WTC11 (cell line): ENCODE measurements at places on chromosomes 3 and 15.

DNA sequence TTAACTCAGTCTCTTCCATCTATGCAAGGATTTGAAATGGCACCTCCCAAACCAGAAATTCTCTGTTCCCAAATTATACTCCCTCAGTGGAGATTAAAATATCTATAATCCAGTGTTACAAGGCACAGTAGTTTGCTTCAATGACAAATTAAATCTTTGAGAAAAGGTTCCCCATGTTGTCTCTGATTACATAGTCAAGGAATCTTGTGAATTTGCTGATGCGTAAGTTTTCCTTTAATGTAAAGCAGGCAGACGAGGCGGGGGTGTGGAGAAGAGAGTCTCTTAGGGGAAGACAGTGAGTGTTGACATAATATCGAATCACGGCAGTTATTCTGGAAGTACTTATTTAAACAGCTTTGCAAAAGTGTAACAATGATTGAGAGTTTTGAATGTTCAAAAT, 236.4 kb upstream of the RARB start:
- DNase-seq, result no peak

DNA sequence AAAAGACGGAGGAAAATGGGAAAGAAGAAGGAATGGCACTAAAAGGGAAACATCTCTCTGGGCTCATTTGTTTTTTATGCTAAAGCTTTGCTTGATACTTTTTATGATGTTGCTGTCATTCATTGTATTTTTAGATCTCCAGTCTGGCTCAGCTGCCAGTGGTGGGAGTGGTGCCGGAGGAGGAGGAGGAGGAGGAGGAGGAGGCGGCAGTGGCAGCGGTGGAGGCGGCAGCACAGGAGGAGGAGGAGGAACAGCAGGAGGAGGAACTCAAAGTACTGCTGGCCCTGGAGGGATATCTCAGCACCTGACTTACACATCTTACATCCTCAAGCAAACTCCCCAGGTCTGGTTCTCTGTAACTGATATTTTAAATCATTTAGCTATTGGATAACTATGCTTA, 49.6 kb downstream of the MAP6D1 start:
- no peak for DNase-seq

DNA sequence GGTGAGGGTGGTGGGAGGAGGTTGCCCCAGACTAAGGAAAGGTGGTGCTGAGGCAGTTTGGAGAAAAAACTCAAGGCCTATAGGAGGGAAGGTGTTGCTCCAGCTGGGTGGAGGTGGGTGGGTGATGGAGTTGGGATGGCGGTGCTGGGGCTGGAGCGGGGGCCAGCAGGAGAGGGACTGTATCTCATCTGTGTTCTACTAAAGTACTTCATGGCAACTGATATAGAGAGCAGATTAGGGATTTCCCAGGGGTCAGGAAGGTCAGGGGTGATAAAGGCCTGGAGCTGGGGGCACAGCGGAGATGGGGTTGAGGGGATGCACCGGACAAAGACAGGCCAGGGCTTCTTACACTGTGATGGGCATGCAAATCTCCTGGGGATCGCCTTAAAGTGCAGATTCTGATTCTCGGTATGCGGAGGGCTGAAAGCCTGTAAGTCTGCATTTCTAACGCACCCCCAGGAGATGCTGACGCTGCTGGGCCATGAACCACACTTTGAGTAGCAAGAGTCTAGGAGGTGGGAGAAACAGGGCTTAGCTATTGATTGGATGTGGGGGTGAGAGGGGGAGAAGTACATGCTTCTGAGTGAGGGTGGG, 4.2 kb downstream of the KLHL40 start:
- no peak for DNase-seq

DNA sequence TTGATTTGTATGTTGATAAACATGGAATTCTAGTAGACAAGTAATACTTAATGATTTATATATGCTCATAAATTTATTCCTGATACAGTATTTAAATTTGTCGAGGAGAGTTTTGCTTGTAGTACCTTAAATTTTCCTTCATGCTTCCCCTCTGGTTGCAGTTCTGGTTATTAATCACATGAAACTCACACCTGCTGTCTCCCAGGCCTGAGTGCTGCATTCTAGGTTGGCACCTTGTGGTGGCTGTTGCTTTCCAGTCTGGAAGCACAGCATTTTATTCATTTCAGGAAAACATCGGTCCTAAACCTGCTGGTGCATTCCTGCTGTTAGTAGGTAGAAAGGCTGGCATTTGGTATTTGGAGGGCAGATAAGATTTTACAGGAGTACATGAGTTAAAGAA, 44.9 kb downstream of the ATP1B3 start:
- DNase-seq, result no peak

DNA sequence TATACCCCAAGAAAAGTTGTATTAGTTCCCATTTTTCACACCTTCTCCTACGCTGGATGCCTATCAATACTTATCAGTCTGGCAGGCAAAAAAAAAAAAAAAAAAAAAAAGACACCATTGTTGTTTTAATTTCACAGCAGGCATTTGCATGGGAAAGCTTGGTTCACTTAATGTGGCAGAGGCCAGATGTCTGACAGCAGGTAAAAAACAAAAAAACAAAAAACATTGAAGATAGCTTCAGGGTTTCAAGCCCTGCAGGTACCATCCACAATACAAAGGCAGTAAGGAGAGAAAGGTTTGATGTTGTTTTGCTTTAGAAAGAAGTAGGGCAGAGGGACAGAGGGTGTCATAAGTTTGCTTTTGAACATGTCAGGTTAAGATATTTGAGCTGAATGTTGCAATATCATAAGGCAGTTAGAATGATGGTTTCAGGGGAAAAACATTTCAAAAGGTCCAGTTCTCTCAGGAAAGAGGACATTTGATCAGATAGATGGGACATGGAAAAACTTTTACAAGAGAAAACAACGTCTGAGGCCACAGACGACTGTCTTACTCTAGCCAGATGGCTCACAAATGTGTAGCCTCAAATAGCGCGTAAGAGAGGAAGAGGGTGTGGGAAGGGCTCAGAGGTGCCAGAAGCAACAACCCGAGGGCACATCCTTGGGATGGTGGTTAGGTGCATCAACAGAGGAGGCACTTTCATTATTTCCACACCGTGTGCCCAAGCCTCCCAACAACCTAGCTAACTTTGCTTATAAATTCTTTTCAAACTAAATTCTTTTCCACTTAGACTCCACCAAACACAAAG, 25.7 kb downstream of the PCOLCE2 start:
- DNase-seq, result no peak

DNA sequence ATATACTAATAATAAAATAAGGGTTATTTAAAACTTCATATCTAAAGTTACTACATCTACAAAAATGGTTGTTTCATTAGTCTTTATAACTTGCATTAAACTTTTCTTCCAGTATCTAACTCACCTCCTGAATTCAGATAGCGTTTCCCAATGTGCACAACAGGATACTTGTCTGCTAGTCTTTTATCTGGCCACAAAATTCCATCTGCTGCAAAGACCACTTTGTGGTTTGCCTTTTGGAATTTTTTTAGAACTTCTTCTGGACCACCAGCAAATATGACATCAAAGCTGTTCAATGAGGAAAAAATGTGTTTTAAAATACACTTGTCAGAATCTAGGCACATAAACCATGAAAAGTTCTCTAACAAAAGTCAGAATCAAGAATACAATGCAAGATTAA, 50.8 kb downstream of the PLOD2 start:
- no peak for DNase-seq

DNA sequence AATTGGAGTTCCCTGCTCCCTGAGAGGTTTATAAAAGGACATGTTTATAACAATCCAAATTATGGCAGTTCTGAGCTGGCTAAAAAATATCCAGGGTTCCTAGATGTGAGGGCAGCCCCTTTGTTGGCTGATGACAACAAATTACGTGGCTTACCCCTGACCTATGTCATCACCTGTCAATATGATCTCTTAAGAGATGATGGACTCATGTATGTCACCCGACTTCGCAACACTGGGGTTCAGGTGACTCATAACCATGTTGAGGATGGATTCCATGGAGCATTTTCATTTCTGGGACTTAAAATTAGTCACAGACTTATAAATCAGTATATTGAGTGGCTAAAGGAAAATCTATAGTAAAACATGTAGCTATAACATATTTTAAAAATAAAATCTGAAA, 13.9 kb downstream of the AADAC start:
- DNase-seq, result no peak

DNA sequence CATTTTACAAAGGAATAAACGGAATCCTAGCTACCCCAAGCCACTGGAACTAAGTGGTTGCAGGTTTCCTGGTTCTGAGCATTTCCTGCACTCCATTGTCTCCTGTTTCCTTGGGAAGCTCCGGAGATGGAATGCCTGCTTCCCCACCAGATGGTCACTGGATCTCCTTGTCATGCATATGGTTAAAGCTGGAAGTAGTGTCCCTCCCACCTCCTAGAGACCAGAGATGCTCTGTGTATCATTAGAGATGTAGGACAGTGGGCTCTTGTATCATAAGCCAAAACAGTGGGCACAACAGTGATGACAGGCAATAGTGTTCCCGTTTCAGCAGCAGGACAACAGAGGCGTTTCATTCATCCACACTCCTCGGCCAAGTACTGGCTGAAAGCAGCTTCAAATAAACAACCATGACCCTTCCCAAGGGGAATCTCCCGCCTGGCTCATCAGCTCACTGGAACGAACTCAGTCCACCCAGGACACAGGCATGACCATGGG, 136.2 kb upstream of the EIF1B start:
- no peak for DNase-seq
